ENCODE measurements at places on chromosomes 5 and 9.

DNA sequence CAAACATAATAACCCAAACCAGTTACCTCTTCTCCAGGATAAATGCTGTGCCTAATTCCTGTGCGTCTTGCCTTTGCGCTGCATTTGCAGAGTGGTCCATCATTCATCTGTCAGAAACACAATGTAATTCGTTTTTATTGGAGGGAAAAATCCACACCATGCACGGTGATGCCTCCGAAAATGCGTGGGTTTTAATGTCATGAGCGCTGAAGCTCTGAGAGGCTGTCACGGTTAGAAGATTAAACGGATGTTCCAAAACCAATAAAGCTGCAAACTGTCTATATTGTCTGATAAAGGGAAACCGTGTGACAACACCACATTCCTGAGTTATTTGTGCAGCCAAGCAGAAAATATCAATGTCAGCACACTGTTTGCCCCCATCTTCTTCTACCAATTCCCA, 27.4 kb downstream of the DROSHA start:
- no peak for DNase-seq

- no peak for DNase-seq
Measured at GRCh38 chr5:54341971-54342370, 31.6 kb upstream of the ARL15 start.

- DNase-seq = no peak
Measured at GRCh38 chr5:16877267-16877935, 58.7 kb downstream of the MYO10 start.

GRCh38 chr9:114302727-114303126, 20.2 kb upstream of the ORM1 start:
- DNase-seq = no peak

GRCh38 chr5:73654171-73654811, 28.3 kb downstream of the ARHGEF28 start:
- peak; percentile 35 for DNase-seq
